ENCODE measurements at places on chromosomes 16 and 17.

- no peaks in the 10 kb centered on the region for H3K4me1 ChIP-seq
- H3K36me3 ChIP-seq = no peaks in the 10 kb centered on the region
- H3K4me3 ChIP-seq = no peak overlapping the region
- no peak for DNase-seq
- H3K27me3 ChIP-seq = no peaks in the 10 kb centered on the region
- no peak overlapping the region for H3K27ac ChIP-seq
These were observed 16.1 kb downstream of the WIPI1 start for GRCh38 chr17:68441070-68441770.

DNA sequence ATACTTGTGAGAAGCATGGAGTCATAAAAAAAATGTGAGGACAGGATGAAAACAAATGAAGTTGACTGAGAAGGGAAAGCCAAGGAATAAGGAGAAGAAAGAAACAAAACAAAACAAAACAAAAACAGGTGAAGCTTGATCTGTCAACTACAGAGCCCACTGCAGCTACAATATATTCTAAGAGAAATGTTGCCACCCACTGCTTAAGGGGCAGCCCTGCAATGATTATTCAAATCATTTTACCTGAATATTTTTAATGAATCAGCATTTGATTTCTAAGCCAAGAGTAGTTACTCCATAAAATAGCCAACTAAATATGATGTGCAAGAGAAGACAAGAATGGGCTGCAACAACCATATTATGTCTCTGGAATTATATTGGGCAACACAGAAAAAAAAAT, 252.0 kb upstream of the KIF2B start:
- no peaks in the 10 kb centered on the region for H3K36me3 ChIP-seq
- H3K27me3 ChIP-seq = no peaks in the 10 kb centered on the region
- no peak for DNase-seq
- H3K4me3 ChIP-seq = no peak overlapping the region
- no peak overlapping the region for H3K27ac ChIP-seq
- no peaks in the 10 kb centered on the region for H3K4me1 ChIP-seq

DNA sequence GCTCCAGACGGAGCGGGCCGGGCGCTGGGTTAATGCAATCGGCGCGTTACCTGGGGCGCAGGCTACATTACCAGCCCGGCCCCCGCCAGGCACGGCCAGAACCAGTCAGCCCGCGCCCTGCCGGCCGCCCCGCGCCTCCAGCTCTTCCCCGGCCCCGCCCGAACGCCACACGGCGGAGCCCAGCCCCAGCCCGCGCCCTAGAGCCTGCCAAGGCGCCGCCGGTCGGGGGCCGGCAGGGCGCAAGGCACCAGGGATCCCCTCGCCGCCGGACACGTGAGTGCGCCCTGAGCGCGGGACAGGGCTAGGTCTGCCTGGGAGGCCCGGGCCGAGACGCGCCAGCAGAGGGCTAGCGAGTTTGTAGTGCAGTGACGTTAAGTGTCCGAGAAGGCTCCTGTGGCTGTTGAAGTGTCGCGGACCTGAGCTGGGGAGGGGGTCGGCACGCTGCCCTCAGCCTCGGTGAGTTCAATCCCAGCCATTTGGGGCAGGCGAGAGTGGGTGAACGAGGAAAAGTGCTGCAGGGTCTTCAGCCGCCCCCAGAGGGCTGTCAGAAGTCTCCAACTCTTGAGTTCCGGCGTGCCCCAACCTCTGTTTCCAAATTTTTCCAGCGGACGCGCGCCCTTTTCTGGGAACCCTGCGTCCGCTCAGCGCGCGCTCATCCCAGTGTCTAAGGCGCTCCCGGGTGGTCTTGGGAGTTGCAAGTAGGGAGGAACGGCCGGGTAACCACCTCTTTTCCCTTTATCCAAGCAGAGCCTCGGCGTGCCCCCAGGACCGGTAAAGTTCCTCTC, at the start of gene SLC6A2:
Gene SLC6A2, plus strand, starts transcription at position 92 of the 785 bp plus-strand sequence. CDS start 707 bp downstream, outside the sequence.
- H3K27ac ChIP-seq = no peak within 1 kb of the TSS
- H3K4me1 ChIP-seq = no peaks in the 10 kb centered on the region
- H3K36me3 ChIP-seq = no peaks in the 10 kb centered on the region
- peaks cover 22% of the 10 kb centered on the region for H3K27me3 ChIP-seq
- DNase-seq = peak; percentile 78

GRCh38 chr17:81902023-81902652, at the start of gene NPB:
TSS of gene NPB (plus strand) at chr17:81902238. CDS start at chr17:81902278, 40 bp downstream.
- peaks cover 6% of the 10 kb centered on the region for H3K36me3 ChIP-seq
- H3K27me3 ChIP-seq = no peaks in the 10 kb centered on the region
- no peak within 1 kb of the TSS for H3K27ac ChIP-seq
- H3K4me3 ChIP-seq = no peak within 1 kb of the TSS
- DNase-seq = peak; percentile 46

GRCh38 chr17:17073581-17074403, 31.5 kb downstream of the MPRIP start:
- H3K36me3 ChIP-seq = peaks cover 5% of the 10 kb centered on the region
- no peak overlapping the region for H3K4me3 ChIP-seq
- DNase-seq = no peak
- H3K27ac ChIP-seq = no peak overlapping the region
- H3K27me3 ChIP-seq = no peaks in the 10 kb centered on the region

DNA sequence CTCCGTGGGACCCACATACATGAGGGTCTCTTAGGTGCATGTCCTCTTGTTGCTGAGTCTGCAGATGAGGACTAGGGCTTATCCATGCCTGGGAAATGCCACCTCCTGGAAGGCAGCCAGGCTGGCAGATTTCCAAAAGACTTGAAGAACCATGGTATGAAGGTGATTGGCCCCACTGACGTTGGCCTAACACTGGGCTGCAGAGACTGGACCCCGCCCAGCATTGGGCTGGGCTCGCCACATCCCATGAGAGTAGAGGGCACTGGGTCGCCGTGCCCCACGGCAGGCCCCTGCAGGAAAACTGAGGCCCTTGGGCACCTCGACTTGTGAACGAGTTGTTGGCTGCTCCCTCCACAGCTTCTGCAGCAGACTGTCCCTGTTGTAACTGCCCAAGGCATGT, 38.2 kb upstream of the IL21R start:
- H3K27me3 ChIP-seq = no peaks in the 10 kb centered on the region
- no peak overlapping the region for H3K4me3 ChIP-seq
- DNase-seq = no peak

GRCh38 chr17:64413513-64413912, 22.9 kb upstream of the PECAM1 start:
- H3K36me3 ChIP-seq = no peaks in the 10 kb centered on the region
- H3K4me3 ChIP-seq = no peak overlapping the region
- H3K27ac ChIP-seq = no peak overlapping the region
- H3K4me1 ChIP-seq = no peaks in the 10 kb centered on the region

DNA sequence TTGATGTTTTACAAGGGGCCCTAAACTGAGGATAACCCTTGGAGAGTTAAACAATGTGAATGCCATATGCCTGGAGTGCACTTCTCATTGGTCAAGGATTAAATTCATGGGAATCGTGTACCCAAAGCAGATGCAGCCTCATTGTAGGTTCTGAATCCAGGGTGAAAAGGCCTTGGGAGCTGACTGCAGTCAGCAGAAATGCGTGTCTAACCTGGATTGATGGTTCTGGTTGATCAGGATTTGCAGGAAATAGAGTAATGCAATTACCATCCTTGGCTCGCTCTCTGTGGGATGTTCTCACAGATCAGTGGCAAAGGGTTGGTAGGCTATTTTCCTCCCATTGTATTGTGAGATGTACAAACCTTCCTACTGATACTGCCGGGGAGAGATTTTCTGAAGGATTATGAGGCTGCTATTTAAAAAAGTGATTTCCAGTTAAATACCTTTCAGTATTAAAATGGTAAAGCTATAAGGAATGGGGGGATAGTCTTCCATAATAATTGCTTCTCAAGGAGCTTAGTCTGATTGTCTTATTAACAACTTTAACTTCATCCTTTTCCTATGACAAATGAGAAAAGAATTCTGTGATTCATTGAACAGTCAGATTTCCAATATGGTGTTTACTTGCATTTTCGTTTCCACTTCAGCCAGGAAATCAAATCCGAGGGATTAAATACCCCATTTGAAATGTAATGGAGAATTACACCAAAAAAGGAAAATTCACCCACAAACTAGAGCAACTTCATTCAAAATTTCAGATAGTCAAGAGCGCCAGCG, 1028.1 kb upstream of the EEF2KMT start:
- no peak overlapping the region for H3K27ac ChIP-seq
- H3K4me1 ChIP-seq = no peaks in the 10 kb centered on the region
- H3K36me3 ChIP-seq = no peaks in the 10 kb centered on the region
- DNase-seq = no peak
- H3K27me3 ChIP-seq = no peaks in the 10 kb centered on the region
